NCI-H446 treated with DMSO at 0.1 percent for 48 hours (cell line): ENCODE measurements at places on chromosomes 4 and X.

- no peak for DNase-seq
Observed at GRCh38 chr4:139329665-139330200, 27.5 kb upstream of the NDUFC1 start.

DNA sequence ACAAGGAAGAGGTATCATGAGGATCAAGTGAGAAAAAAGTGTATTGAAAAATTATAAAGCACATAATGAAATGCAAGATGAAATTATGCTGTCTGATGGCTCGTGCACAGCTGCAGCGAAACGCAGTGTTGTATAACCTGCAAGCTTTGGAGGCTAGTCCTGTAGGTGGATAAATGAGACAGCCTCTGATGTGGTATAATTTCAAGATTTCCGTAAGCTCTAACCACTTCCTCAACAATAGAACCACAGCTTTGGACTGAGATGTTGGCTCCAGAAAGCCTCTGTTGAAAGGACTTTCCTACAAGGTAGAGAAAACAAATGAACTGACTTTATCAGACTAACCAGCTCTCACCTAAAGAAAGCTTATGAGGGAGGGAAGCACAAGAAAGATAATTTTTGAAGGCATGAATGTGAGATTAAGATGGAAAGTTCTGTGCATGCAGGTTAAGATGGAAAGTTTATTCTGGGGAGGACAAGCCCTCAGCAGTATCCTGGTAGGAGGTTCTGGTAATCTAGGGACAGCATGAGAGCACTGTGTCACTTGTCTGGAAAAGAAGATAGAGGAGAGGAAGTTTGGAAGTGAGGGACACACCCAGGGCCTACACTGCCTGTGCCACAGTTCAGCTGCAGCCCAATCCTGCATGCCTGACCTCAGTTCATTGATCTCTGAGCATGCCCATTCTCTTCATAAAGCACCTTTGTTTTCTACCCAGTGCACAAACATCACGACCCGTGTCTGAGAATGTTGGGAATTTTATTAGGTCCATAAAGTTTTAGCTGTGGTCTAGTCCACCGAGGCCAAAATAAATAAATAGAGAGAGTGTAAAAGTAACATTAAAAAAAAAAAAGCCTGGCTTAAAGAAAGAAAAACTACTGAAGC lies 161.5 kb upstream of the SFRP2 start:
- no peak for DNase-seq

- no peak for DNase-seq
Observed at GRCh38 chr4:70943114-70943513, 40.9 kb downstream of the MOB1B start.

GRCh38 chrX:87901060-87901459 lies 383.5 kb downstream of the KLHL4 start:
- DNase-seq: no peak

DNA sequence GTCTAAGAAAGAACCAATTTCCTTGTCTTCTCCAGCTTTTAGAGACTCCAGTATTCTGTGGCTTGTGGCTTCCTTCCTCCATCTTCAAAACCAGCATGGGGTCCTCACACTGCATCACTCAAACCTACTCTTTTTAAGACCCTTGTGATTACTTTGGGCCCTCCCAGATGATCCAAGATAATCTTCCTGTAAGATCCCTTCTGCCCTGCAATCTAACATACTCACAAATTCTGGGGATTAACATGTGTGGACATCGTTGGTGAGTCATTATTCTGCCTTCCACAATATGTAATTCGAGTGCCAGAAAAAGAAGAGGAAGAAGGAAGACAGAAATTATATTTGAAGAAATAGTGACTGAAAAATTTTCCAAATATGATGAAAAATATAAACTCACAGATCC lies 47.9 kb downstream of the BEND4 start:
- DNase-seq: no peak

DNA sequence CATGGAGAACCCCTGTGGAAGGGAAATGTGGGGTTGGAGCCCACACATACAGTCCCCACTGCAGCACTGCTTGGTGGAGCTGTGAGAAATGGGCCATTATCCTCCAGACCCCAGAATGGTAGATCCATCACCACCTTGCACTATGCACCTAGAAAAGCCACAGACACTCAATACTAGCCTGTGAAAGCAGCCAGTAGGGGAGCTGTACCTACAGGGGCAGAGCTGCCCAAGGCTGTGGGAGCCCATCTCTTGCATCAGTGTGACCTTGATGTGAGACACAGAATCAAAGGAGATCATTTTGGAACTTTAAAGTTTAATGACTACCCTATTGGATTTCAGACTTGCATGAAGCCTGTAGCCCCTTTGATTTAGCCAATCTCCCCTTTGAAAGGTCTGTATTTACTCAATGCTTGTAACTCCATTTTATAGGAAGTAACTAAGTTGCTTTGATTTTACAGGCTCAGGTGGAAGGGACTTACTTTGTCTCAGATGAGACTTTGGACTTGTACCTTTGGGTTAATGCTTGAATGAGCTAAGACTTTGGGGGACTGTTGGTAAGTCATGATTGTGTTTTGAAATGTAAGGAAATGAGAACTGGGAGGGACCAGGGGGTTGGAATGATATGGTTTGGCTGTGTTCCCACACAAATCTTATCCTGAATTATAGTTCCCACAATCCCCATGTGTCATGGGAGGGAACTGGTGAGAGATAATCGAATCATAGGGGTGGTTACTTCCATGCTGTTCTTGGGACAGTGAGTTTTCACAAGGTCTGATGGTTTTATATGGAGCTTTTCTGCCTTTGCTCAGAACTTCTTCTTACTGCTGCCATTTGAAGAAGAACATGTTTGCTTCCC lies 352.6 kb downstream of the INPP4B start:
- DNase-seq: no peak

DNA sequence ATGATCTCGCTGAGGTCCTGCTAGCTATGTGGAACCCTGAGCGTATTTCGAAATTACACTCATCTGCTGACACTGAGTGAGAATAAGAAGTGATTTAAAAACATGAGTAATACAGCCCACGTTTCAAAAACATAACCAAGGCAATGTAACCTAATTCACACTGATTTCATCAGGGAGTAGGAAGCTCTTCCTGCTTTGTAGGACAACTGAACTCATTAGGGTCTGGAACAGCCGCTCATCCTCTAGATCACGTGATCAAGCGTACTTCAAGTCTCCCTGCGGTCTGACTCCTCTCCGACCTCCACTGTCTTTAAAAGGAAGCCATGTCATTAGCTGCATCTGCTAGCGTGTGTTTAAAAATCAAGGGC lies 138.0 kb downstream of the NSUN7 start:
- no peak for DNase-seq

GRCh38 chr4:101230801-101231426 lies 116.4 kb downstream of the PPP3CA start:
- DNase-seq: no peak

DNA sequence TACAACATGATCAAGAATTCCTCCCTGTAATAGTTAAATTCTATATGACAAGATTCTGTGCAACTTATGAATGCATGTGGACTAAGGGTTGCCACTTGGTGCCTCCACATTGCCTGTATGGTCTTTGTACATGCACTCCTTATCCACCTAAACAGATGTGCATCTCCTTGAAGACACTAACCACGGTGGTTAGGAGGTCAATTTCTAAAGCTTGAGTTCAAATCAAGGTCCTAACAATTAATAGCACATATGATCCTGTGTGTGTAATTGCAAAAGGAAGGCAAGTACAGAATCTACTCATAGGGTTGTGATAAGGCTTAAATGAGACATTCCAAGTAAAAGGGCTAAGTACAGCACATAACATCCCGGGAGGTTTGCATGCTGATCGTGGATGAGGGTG lies 1.5 kb upstream of the IL21 start:
- DNase-seq: no peak

DNA sequence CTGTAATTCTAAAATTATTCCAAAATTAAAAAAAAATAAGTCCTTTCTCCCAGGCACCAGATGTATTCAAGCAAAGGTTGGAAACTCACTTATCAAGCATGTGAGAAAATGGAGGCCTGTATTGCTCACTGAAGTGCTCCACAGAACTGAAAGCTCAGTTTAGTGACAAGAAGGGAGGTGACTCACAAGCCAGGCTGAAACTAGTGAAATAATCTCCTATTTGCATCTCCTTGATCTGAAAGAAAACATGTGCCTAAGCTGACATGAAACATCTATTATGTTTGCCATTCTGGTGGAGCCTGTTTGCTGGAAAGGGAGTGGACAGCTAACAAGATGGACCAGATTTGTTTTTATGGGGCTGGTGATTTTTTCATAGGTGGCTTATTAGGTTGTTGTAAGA lies 54.0 kb upstream of the AMELX start:
- no peak for DNase-seq

DNA sequence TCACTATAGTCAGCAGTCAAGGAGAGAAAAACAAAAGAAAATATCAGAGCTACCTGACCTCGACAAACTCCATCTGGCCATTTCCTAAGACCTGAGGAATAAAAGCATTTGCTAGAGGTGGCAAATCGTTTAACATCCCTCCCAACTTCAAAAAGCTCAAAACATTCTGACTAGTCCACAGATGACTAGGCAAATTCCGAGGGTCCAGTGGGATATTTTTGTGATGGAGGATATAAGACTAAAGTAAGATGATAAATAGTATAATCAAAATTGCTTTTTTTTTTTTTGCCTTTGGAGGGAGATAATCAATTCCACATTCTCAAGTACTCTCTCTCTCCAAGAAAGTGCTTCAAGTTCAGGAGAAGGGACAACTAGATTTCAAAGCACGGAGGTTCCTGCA lies 119.1 kb upstream of the ETNPPL start:
- DNase-seq: no peak

DNA sequence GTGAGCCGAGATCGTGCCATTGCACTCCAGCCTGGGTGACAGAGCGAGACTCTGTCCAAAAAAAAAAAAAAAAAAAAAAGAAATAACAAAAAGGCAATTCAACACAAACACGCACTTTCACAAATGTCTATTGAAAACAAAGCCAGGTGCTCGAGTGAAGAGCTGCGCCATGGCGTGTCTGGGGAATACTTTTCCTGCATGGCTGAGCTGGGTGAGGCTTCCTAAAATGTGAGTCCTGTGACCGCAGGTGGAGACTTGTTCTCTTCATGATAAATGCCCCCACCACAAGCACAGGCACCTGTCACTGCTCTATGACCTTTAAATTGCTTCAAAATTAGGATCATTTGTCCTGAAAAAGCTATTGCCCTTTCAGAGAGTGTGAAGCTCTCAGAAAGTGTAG lies 4.0 kb upstream of the ABLIM2 start:
- DNase-seq: no peak

DNA sequence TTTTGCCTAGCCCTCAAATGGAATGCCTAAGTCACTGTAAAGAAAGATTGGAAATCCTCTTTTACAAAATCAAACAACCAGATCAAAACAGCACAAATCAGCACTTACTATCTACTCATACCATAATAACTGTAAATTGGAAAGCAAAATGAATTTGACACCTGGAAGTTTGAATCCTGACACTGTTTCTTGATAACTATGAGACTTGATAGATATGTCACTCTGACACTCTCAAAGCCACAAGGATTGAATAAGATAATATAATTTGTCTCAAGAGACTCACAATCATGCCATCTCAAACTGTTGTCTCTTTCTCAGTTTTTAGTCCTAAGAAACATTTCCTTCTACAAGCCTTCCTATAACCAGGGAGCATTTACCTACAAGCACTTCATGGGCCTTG lies 302.6 kb upstream of the DIAPH2 start:
- no peak for DNase-seq

DNA sequence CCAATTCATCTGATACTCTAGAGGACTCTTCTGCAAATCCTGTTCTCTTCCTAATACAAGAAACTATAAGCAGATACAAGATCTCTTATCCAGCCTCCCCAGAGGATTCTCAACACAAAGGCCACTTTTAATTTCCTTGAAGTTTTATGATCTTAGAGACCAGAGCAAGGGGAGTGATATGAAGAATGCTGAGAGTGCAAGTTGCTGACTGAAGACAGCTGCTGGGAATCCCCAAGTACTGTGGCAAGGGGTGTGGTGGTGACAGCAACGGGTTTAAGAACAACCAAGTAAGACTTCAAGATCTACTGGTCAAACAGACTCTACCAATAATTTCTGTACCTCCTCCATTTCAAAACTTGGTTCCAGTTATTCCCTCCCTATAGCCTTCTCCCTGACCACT lies 7.0 kb downstream of the AMMECR1 start:
- DNase-seq: no peak

- DNase-seq: no peak
Observed at GRCh38 chr4:99447079-99447478, 11.9 kb upstream of the ADH7 start.

DNA sequence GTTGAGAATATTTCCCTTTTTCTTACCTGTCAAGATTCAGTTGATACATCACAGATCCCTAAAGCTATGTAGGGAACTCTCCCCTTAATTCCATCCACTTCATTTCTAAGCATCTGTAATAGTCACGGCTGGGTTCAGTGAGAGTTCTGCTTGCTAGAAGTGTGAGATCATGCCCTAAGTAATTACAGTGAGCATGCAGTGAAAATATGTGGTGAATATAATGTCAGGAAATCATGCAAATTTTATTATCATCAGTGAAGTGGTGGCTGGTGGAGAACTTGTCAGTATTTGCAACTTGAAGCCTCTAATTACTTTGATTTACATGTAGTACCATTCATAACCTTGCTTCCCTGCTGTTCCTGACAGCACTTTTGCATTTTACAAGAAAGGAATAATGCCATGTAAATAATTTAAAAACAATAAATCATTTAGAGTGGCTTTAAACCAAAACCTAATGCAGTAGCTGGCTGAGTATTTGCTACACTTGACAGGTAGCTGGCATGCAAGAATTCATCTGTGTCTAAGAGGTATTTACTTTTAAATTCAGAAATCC lies 28.3 kb upstream of the CFAP299 start:
- DNase-seq: peak; percentile 3

- no peak for DNase-seq
Observed at GRCh38 chr4:100690812-100691211, 173.0 kb upstream of the EMCN start.

DNA sequence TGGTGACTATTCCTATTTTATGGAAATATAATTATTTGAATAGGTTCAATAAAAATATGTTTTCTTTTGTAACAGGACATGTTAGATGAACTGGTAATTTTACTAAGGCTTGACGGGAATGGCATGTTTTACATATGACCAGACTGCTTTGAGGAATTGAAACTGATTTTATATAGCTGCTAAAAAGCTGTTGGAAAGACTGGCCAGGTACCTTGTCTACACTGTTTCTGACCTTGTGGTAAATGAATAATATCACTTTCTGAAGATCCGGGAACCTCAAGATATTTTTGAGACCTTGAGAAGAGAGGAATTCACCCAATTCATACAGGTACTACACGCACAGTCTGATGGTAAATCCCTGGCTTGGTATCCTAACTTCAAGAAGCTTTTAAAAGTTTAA lies 42.1 kb upstream of the USP46 start:
- DNase-seq: no peak

- DNase-seq: no peak
Observed at GRCh38 chr4:66482186-66482585, 811.9 kb upstream of the EPHA5 start.
